ENCODE measurements at places on chromosomes 13 and 19.
A peak's percentile ranks its signal among the peaks of the same experiment; 100 is the strongest.

GRCh38 chr13:49053906-49054305 is 78.2 kb downstream of the FNDC3A start:
- no peak for DNase-seq

DNA sequence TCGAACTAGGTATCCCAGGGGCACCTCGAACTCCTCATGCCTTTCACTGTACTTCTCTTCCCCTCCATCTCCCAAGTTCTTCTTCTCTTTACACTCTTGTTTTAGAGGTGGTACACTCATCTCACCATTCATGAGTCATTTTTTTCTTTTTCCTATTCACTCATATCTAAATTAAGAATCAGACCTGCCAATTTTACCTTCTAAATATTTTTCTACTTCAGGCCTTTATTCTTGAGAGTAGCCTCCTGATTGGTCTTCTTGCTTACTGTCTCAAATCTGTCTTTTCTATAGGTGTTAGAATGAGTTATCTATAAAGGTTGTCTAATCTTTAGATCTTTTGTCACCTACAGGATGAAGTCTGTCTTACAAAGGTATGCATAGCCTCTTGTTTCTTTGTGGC is 20.7 kb downstream of the TDRD3 start:
- no peak for DNase-seq

- DNase-seq, result no peak
Measured at GRCh38 chr19:24032651-24033050, 54.3 kb upstream of the ZNF254 start.

DNA sequence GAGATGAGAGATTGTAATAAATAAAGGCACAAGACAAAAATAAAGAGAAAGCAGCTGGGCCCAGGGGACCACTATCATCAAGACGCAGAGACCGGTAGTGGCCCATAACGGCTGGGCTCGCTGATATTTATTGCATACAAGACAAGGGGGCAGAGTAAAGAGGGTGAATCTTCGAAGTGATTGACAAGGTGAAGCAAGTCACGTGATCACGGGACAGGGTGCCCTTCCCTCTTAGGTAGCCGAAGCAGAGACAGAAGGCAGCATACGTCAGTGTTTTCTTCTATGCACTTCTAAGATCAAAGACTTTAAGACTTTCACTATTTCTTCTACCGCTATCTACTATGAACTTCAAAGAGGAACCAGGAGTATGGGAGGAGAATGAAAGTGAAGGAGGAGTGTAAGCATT is 4.6 kb upstream of the PRKCG start:
- peak; percentile 47 for DNase-seq

GRCh38 chr13:68027306-68027705 is 797.2 kb upstream of the PCDH9 start:
- no peak for DNase-seq

- DNase-seq, result no peak
Measured at GRCh38 chr19:28284389-28284788, 928.6 kb downstream of the UQCRFS1 start.

Data from cardiac fibroblast (primary cell).